Ecto neural progenitor cell (in vitro differentiated cells): ENCODE measurements at places on chromosomes 1 and 21.

GRCh38 chr21:14632359-14632758 is 86.2 kb upstream of the SAMSN1 start:
- DNase-seq, result no peak

DNA sequence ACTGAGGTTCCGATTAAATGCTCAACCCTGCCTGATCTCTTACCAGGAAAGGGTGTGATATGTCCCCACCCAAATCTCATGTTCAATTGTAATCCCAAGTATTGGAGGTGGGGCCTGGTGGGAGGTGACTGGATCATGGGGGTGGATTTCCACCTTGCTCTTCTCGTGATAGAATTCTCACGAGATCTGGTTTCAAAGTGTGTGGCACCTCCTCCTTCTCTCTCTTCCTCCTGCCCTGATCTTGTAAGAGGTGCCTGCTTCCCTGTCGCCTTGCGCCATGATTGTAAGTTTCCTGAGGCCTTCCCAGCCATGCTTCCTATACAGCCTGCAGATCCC is 34.9 kb downstream of the RSPH1 start:
- DNase-seq, result no peak

GRCh38 chr1:37666241-37666867 is 26.0 kb upstream of the CDCA8 start:
- DNase-seq, result no peak

DNA sequence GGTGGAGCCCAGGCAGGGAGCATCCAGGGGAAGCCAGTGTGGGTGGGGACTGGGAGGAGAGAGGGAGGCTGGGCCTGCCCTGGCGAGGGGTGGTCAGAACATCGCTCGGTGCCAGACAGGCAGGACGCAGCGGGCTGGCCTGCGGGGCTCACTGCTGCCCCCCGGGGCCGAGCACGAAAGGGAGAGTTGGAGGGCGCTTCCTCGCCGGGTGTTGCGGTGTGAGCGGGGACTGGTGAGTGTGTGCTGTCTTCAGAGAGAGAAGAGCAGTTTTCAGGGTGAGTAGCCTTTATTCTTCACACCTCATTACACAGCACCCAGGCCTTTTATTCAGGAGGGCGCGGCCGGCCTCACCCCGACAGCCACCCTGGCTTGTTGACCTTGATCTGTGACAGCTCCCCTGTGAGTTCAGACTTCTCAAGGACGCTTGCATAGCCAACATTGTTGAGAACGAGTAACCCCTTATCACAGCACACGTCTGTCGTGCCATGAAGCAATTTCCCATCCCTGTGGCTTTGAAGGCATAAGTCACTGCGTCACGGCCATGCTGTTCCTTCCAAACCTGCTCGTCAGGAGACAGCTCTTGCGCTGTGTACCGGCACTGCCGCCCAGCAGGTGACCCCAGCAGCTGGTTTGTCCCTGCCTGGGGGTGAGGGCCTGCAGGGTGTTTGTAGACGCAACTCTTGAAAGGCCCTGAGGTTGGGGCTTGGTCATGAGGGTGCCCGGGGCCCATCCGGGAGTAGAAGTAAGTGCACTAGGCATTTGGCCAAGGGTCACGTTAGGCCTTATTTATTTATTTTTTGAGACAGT is 54.6 kb downstream of the PRKCZ start:
- DNase-seq, result no peak
